Occipital lobe (tissue), 3 donors: ENCODE measurements at places on chromosomes 13 and 19.

GRCh38 chr13:72186730-72187422, 319.9 kb upstream of the DACH1 start:
- no peak for DNase-seq

- DNase-seq: no peak
Observed at GRCh38 chr13:21688056-21688455, 17.2 kb downstream of the FGF9 start.

DNA sequence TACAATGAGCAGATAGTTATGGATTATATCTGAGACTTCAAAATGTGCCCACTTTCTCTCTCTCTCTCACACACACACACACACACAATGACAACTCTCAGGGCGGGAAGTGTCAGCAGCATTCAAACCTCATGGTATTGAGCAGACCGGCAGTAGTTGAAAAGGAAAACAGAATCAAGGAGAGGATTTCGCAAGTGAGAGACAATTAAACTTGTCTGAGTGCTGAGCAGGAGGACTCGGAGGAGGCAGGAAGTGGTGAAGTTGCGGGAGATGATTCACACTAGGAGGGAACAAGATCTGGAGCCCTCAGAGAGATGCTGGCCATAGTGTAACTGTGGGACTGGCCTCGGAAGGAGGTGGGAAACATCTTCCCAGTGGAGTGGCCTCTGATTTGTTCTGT, 353.1 kb downstream of the EFNB2 start:
- DNase-seq: no peak

- DNase-seq: no peak
Observed at GRCh38 chr19:15178629-15179308, 22.0 kb downstream of the NOTCH3 start.

GRCh38 chr19:51020988-51021651, 1.6 kb upstream of the KLK10 start:
- no peak for DNase-seq

- peak; percentile 15 for DNase-seq
Observed at GRCh38 chr19:45643927-45644771, 5.0 kb upstream of the EML2 start.

DNA sequence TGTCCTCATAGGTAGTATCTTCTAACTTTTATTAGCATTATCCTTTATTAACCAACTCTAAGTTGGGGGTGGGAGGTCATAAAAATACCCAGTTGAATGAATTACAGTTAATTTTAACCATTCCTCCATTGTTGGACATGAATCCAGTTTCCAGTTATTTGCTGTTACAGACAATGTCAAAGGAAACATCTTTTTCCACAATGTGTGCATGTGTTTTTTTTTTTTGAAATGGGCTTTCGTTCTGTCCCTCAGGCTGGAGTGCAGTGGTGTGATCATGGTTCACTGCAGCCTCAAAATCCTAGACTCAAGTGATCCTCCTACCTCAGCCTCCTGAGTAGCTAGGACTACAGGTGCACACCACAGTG, 32.0 kb downstream of the KLF5 start:
- DNase-seq: no peak

- no peak for DNase-seq
Observed at GRCh38 chr13:43136920-43137575, 113.7 kb downstream of the DNAJC15 start.

DNA sequence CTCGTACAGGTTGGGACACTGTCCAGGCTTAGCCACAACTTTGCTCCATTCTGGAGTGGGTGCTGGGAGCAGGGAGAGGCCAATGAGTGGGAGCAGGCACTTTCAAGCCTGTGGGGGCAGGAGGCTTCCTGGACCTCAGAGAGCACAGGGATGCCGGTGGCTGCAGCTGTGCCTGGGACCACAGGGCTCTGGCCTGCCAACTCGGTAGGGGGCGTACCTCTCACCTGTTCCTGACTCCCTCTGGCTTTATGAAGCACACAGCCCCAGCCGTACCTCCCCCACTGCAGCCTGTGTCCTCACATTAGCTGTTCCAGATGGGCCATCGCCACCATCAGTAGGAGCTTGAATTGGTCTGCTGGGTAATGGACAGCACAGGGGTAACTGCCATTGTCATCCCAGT, 278.7 kb upstream of the KLHL1 start:
- no peak for DNase-seq

- DNase-seq: no peak
Observed at GRCh38 chr13:26225896-26226617, 3.9 kb upstream of the RNF6 start.

DNA sequence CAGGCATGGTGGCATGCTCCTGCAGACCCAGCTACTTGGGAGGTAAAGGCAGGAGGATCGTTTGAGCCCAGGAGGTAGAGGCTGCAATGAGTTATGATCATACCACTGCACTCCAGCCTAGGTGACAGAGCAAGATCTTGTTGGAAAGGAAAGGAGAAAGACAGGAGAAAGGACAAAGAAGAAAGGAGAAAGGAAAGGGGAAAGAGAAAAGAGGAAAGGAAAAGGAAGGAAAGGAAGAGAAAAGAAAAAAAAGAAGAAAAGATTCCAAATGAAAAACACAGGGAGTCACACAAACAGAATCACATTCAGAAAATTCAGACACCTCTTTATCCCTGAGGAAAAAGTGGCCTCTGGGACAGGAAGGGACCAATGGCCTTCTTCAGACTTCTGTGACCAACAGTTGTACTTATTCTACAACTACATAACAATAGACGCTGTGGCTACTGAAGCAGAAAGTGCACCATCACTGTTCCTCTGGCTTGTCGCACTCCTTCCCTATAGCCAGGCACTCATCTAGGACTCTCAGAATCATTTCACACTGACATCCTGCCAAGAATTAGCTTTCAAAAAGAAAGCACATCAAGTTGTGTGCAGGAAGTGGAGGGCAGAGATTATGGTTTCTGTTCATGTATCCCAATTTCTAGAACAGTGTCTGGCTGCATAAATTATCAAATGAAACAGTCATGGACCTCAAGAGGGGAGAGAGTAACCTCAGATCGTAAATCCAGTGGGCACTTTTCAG, 5.9 kb downstream of the MTMR6 start:
- no peak for DNase-seq

DNA sequence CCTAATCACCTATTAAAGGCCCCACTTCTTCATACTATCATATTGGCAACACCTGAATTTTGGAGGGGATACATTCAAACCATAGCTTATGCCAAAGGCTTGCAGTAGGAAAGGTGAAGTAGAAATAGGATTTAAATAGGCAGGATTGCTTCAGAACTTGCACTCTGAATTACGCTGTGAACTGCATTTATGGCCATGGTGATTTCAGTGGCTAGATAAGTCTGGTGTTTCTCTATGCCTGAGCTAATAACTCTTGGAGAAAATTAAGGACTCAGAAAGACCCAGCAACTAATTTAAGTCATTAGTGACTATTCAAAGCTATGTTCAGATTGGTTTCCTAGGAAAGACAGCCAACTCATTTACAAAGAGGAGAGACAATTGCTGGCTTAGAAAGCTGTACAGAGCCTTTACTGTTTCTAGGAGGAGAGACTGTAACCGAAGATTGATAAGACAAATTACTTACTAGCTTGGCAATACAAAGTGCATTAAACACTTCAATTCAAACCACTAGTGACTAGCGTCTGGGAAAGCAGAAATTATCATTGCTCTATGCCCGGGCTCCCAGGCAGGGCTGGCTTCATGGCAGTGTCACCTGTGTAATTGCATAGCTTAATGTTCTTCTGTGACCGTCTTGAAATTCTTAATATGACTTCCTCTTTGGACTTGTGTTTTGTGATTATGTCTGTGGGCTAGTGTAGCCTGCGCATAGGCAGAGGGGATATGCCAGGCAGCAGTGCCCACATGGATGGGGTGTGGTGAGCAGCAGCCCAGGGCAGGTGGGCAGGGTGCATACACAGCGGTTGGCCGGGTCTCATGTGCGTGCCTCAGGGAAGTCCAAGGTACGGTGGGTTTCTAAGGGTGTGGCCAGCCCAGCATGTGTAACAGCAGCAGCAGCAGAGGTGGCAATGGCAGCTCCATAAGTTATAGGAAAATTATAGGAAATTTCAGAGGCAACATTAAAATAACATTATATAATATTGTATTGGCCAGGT, 60.1 kb downstream of the KL start:
- no peak for DNase-seq

DNA sequence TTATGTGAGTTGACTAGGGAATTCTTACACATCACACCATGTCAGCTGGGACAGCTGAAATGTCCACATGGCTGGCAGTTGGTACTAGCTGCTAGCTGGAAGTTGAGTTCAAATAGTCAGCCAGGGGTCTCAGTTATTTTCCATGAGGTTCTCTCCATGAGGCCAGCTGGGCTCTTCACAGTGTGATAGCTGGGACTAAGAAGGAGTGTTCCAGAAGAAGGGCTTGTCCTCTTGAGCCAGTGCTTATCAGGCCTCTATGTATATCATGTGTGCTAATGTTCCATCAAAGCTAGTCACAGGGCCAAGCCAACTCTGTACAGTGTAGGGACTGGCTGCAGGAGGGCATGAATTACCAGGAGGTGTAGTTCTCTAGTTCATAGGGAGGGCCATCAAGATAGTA, 11.8 kb downstream of the USPL1 start:
- no peak for DNase-seq

DNA sequence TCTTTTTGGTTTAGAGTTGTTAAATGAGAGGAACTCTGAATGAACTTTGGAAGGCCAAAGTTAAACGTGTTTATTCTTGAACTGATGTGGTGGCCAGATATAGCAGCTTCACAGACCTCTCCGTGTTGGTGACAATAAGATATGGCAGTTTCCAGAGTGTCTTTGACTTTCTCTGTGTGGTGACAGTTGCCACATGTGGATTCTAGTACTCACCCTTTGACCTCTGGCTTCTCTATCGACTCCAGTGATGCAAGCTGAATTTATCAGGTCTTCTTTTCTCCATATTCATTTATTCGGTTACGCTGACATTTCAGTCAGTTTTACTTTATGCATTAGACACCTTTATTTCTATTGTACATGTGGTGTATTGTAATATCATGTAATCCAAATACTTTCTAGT, 1469.5 kb downstream of the SLITRK1 start:
- no peak for DNase-seq

- no peak for DNase-seq
Observed at GRCh38 chr13:37645181-37645740, 46.7 kb upstream of the POSTN start.

DNA sequence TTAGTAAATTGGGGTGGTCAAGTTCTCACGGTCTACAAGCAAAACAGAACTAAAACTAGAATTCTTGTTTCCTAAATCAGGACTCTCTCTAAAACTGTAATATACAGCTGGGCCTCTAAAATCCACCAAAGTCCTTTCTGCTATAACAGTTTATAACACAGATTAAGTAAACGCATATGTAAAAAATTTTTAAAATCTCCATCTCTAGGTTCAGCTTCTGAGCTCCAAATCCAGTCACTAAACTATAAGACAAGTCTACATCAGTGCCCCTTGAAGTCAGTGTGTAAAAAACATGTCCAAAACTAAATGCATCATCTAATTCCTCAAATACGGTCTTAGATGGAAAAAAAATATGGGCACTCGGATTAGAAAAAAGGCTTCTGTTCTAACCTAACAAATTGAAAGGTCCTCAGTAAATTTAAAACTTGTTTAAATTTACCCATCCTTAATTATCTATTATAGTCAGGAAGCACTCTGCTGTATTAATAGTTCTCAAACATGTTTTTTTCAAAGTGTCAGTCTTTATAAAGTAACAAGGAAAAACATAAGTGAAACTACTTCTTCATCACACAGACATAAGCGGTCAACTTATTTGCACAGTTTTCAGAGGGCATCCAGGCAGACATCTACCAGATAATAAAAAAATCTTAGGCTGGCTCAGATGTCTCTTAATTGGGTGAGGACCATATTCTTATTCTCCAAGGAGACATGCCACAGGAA, 33.6 kb downstream of the ELF1 start:
- DNase-seq: no peak

- no peak for DNase-seq
Observed at GRCh38 chr13:113423520-113424163, 29.6 kb downstream of the ADPRHL1 start.

DNA sequence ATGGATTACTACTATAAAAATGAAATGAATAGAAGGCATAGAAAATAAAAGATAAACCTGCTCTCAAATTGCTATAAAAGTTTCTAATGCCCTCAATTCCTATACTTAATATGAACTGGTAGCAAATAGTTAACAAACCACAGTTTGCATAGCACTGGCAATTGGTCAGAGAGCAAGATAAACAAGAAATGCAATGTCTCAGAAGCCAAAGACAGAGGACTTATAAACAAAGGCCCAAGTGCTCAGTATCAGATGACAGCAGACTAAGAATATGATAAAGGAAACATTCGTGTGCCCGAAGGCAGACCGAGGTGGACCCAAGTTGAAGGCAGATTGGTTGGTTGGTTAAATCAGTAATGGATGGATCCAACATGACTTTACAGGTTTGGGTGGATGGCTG, 50.6 kb downstream of the IPO5 start:
- no peak for DNase-seq

GRCh38 chr13:39210961-39211534, 172.8 kb downstream of the NHLRC3 start:
- no peak for DNase-seq

DNA sequence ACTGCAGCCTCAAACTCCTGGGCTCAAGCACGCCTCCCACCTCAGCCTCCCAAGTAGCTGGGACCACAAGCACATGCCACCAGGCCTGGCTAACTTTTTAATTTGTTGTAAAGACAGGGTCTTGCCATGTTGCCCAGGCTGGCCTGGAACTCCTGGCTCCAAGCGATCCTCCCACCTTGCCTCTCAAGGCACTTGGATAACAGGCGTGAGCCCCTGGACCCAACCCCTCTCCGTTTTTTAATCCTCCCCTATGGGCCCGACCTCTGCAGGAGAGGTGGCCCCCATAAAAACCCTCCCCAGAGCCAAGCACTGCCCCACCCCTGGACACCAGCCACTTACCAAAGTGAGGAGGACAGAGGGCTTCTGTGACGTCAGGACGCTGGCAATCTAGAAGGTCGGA, 28.6 kb downstream of the PEPD start:
- DNase-seq: no peak

GRCh38 chr13:40130871-40131636, 475.6 kb downstream of the COG6 start:
- no peak for DNase-seq

DNA sequence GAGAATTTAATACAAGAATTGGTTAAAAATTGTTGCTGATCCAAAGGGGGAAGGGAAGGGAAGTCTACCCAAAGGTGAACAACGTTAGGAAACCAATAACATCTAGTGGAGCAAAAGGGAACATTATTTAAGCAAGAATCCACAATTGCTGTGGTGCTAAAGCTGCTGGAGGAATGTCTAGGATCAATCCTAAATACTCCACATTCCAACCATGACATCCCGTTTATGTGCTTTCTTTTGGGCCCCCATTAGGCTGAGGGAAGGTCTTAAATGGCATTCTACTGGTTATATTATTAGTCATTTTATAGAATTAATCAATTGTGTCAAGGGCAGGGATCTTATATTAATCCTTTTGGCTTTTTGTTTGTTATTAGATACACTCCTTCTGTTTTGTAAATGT, 39.9 kb upstream of the VWA8 start:
- DNase-seq: no peak

GRCh38 chr19:35755131-35755549, 1.7 kb downstream of the HSPB6 start:
- DNase-seq: no peak

- DNase-seq: no peak
Observed at GRCh38 chr19:55257461-55258420, 1.1 kb downstream of the PPP6R1 start.
